Stimulated activated CD4-positive, alpha-beta T cell treated with anti-CD3 and anti-CD28 coated beads, Interleukin-12 subunit alpha, Interleukin-12 subunit beta, amount 100 ng/mL, for 4 hours (primary cell): ENCODE measurements at places on chromosomes 12 and 14.
A peak's percentile ranks its signal among the peaks of the same experiment; 100 is the strongest.

DNA sequence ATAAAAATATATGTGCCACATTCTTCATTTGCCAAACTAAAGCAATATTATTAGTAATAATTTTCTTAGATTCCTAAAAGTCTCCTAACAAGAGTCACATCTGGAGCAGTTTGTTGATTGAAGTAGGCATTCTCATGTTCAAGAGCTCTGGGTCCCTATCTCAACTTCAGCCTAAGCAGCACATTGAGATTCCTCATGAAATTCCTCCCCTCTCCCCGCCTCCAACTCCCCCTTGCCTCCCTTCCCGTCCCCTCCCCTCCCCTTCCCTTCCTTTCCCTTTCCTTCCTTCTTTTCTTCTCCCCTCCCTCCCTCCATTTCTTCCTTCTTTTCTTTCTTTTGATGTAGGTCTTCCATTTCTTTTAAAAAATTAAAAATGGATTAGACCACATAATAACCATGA is 48.7 kb upstream of the NAV3 start:
- no peak for DNase-seq

DNA sequence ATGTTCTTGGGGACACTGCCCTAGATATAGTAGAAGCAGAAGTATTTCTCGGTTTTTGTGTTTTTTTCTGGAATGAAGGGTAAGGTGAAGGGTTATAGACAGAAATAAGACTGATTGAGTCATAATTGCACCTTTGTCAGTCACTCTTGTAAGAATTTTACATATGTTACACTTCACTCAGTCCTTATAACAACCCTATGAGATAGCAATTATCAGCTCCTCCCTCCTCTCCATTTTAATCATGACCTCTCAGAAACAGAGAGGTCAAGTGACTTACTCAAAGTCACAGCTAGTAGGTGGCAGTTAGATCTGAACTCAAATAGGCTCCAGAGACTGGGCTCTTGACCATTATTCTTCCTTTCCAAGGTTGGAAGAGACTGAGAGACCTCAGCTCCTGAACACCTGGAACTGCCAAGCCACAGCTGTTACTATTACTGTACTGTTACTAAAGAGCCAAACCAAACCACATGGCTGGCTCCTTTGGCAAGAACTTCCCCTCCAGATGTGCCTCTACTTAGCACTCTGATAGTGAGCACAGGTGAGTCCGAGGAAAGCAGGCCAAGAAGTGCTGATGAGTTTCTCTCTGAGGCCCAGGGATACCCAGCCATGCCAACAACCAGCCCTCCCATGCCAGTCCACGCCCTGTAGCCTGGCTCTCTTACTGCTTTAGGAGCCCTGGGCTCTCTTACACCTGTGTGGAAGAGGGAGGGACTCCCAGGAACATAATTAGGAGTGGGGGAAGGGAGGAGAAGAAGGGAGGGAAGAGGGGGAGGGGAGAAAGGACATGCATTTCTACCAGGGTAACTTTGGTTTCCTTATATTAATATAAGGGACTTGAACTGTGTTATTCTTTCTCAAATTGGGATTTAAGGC is 121.3 kb downstream of the CRADD start:
- DNase-seq = no peak

- DNase-seq = no peak
These were observed 1.3 kb downstream of the MDGA2 start for GRCh38 chr14:47674148-47674542.

DNA sequence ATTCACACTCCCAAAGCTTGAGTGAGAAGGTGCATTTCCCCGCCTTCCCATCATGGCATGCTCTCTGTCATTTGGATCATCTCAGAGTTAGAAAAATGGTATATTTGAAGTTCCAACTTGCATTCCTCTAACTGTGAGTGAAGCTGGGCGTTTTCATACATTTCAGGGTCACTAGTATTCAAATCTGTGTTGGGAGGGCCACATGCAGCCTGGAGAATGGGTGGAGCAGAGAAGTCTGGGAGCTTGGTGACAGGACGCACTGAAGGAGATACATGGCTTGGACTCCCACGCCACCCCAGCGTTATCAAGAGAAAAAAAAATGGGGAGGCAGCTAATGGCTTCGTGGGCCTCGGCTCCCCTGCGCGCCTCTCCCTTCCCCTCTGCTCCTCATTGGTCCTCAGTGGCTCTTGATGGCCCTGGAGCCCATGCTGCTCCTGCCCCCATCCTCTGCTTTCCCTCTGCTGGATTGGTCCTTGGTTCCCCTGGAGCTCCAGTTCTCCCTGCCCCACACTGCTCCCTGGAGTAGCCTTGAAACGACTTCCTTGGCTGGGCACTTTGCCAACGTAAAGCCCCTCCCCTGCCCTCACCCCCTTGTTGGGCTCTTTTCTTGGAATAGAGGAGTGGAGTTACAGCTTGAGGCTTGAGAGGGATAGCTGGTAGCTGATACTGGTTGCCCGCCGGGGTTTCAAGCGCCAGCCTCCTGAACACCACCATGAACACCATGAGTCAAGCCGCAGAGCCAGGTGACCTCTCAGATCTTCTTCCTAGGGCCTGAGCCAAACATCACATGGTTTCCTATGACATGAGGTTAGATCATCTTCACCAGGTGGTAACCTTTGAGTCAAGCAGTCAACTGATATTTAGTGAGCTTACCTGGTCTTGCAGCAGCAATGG is 139.6 kb downstream of the PRKCH start:
- DNase-seq = no peak

DNA sequence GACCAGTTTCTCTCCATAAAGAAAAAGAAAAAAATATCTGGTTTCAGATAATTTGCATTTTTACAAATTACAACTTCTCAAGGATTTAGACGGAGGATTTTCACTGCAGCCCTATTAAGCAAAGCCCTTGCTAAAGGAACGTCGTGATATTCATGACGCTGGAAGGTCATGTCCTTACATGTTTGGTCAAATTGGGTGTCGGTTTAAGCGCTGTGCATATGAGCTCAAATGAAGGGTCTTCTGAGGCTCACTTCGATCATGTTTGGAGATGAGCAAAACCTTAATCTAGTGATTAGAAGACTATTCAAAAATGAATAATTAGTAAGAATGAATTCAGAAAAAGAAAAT is 67.3 kb upstream of the USP15 start:
- no peak for DNase-seq

- DNase-seq = no peak
These were observed 110.6 kb downstream of the CACNA1C start for GRCh38 chr12:2163177-2163941.

DNA sequence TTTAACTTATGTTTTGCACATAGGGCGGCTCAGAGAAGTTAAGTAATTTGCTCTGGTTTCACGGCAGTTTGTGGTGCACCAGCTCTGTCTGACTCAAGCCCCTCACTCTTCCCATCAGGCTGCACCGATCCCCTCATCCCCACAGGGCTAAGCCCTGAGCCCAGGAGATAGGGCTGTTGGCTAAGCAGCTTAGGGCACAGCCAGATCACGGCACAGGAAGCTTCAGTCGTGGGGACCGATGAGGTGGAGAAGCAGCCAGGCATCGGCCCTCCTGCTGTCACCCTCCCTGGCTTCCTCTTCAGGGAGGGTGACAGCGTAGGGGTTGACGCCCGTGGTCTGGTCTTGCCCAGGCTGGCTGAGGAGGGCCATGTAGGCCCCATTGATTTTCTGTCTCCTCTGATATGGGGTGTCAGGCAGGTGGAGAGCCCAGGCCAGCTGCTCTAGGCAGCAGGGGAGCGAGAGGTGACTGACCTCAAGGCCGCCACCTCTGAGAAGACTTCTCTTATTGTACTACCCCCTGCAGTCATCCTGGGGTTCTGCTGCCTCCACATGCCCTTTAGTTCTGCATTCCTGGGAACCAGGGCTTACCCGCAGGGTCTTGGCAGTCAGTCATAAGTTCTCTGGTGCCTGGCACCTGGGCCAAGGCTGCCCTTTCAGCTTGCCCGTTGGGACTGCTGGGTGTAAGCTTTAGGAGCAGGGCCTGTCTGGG is 166.4 kb downstream of the TSPAN9 start:
- no peak for DNase-seq

DNA sequence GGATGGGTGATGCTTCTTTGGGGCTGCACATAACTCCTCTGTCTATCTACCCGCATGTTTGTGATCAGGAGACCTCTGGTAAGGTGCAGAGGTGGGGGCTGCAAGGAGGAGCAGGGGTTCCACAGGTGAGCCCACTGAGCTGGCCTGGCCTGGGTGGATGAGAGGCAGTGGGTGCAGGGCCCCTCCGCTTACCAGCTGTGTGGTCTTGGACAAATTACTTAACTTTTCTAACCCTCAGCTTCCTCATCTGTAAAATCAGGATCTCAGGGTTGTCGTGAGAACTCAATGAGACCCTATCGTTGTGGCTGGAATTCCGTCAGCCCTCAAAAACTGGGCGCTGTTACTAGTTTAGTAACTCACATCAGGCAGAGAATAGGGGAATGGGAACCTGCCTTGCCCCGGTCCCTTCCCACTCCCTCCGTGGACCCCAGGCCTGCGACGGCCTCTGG is 7.5 kb downstream of the PTPN6 start:
- no peak for DNase-seq

GRCh38 chr14:32073537-32074189 is 3.4 kb upstream of the ARHGAP5 start:
- DNase-seq = no peak

- DNase-seq = no peak
These were observed 2.3 kb downstream of the ISCU start for GRCh38 chr12:108564724-108565123.

DNA sequence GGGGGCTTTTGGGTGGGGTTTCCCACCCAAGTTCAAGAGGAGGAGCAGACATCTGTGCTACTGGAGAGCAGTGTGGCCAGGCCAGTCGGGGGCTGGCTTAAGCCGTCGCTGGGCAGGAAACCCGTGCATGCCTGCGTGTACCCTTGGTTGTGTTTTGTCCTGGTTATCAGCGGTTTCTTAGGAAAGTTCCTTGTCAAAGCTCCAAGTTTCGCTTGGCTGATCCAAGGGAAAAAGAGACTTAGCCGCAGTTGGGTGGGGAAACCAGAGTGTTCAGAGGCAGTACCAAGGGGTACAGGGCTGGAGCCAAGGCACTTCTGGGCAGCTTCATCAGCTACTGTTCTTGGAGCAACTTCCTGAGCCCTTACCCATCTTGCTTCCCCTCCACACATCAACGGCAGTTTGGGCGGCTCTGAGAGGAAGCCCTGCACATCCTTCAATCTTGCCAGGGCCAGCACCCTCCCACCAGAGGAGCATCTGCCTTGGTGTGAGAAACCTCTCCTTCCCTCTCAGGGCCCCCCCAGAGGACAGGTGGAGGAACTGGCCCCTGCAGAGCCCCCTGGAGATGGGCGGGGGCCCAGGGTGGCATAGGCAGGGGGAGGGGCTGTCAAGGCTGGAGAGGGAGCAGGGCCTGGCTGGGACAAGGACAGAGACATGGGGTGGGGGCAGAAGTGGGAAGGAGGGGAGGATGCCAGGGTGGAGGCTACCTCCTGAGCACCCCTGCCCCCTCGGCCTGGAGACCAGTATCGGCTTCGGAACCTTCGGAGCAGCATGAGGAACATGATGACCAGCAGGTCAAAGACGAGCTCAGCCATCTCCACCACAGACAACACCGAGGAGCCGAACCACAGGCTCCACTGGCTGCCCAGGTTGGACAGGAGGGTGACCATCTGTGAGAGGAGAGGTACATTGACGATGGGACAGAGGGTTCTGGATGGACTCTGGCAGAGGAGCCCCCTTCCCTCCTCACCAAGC is 5.8 kb upstream of the TNFRSF1A start:
- no peak for DNase-seq

DNA sequence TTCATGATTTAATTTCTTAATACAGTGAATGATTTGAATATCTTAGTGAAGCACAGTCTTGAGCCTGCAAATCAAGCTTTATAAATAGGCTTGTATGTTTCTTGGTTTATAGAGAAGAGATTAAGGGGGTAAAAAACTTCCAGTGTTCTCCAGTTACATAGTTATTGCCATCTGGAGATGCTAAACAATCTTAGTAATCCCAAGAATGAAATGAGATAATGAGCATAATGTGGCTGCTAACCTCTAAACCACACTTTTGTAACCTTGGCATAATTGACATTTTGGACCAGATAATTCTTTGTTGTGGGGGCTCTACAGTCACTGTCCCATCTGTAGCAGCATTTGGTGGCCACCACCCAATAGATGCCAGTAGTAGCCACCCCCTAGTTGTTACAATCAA is 316.8 kb downstream of the CCDC91 start:
- no peak for DNase-seq

DNA sequence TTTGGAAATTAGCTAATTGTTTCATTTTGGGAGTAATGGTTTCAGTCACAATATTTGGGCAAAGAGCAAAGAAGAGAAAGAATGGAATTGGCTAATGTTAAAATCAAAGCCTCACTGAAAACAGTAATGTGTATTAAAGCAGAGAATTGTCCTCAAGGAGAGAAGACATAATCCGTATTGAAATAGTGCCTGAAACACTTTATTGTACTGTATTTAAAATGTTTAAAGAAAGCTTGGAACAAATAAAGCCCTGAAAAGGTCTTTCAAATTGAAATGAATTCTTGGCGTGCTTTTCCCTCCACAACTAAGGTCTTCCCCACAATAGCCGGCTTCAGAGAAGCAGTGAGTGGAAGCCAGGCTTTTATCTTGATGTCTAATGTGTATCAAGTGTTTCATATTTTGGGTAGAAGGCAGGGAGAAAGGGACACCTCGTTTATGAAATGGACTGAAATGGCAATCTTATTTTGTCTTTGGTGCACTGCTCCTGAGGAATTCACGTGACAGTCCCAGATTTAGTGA is 212.9 kb upstream of the CRY1 start:
- no peak for DNase-seq

DNA sequence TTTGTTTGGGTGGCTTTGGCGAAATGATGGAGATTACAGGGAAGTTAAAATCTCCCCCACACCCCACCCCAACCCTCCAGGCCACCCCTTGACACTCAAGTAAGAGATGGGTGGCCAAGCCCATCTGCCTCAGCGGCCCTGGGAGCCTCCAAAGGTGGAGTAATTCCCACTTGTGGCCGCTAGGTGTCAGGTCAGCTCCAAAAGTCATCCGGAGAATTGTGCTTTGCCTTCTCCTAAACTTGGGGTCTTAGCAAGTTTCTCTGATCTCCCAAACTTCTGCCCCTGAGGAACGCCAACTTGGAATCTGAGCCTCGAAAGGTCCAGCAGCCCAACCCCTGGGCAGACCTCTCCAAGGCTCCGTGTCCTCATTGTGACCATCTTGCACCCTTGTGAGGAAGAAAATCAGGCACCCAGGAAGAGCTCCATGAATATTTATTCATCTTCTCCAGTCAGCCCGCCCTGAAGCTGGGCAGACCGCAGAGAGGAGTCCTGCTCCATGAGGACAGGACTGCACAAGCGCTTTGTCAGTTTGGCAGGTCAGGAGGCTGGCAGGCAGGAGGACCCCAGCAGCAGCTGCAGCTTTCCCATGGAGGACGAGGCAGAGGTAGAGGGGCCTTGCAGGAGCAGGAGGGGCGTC is 46.7 kb downstream of the LRRC74A start:
- DNase-seq = peak; percentile 57

DNA sequence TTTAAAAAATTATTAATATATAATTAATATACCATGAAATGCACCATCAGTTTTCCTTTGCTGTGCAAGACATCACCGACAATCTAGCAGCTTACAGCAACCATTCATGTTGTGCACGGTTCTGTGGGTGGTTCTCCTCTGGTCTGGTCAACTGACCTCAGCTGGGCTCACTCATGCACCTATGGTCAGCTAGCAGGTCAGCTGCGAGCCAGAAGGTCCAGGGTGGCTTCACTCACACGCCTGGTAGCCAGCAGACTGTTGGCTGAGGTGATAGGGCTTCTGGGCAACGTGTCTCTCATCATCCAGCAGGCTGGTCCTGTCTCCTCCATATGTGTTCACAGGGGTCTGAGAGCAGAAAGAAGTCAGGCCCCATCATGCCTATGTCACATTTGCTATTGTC is 210.4 kb downstream of the KIF26A start:
- DNase-seq = no peak
